ENCODE measurements at places on chromosomes 5 and 9.

- DNase-seq: no peak
Observed at GRCh38 chr5:3024126-3024525, 272.6 kb upstream of the IRX2 start.

DNA sequence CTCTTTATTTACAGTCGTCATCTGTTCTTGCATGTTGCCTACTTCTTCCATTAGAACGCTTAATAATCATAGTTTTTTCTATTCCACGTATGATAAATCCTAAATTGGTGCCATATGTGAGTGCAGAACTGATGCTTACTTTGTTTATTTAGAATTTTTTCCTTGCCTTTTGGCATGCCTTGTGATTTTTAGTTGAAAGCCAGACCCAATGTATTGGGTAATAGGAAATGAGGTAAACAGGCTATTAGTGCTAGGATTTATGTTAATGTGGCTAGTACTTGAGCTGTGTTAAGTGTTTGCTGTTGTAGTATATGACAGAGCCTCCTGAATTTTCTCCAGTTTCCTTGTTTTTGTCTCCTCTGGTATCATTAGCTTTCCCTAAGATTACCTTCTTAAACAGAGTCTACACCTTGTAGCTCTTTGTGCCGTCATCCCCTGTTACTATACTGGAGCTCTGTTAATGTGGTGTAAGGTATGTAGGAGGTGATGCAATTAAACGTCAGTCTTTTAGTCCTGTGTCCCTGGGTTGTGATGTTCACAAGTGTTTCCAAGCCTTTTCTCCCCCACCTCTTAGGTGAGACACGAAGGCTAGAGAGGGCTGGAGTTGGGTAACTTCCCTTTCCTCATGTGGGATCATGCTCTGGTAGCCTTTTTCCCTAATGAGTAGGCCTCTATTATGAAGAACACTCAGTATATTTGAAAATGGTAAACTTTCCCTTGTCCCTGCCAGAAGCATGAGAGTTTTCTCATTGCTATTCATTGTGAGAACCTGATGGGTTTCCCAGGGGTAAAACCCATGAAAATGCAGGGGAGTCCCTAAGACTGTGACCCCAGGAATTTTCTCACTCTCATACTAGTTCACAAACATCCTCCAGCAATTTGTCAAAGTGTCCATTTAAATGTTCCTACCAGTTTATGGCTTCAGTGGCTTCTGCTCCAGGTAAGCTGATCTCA lies 21.2 kb downstream of the SPATA31D3 start:
- no peak for DNase-seq

DNA sequence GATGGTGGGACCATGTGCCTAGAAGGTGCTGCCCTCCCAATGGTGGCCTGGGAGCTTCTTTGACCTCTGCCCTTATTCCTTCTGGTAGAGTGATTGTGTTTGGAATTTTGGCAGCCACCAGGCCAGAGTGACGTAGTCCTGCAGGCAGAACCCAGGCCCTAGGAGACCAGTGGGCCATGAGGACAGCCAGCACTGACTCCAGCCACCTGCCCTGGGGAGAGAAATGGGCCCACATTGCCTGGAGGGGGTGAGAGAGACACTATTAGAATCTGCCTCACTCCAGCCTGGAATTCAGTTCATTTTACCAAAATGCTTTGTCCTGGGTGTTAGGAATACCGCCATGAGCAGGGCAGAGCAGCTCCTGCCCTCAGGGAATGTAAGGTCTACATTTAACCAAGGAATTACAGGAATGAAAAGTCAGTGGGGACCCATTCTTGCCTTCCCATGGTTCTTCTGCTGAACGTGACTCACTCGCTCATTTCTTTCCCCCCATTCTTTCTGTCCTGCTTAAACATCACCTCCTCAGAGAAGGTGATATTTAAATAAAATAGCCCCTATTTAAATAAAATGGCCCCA lies 5.5 kb upstream of the COL27A1 start:
- DNase-seq: no peak

- DNase-seq: no peak
Observed at GRCh38 chr9:80383331-80383730, 811.6 kb downstream of the TLE4 start.

DNA sequence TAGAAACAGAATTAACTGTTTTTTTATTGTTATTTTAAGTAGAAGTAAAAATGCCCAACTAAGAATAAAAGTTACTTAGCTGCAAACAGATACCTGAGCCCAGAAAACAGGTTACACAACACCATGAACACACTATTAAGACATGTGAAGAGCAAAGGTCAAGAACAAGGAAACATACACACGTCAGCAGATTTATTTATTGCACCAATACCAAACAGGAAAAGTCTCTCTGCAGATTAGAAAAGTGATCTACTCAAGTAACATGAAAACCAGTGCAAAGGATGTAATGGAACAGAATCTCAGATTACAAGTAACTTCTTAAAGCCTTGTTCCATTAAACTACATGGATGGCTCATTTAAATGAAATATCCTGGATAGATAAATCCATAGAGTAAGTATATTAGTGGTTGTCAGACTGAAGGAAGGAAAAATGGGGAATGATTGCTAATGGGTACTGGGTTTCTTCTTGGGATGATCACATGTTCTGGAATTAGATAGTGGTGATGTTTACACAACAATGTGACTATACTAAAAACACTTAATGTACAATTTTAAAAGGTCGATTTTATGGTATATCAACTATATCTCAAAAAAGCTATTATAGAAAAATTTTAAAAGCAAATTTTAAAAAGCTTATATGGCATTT lies 6.1 kb downstream of the SAR1B start:
- no peak for DNase-seq

GRCh38 chr5:133387621-133388020 lies 224.7 kb downstream of the FSTL4 start:
- no peak for DNase-seq

- no peak for DNase-seq
Observed at GRCh38 chr9:120876842-120877240, at the start of gene PHF19. TSS of gene PHF19 (minus strand) at chr9:120877188. CDS start at chr9:120874741, 2,447 bp downstream.

- no peak for DNase-seq
Observed at GRCh38 chr5:57710126-57710525, 227.5 kb upstream of the ACTBL2 start.

- no peak for DNase-seq
Observed at GRCh38 chr5:5930561-5930960, 447.8 kb downstream of the MED10 start.

GRCh38 chr5:167512111-167512510 lies 779.3 kb upstream of the WWC1 start:
- DNase-seq: no peak

DNA sequence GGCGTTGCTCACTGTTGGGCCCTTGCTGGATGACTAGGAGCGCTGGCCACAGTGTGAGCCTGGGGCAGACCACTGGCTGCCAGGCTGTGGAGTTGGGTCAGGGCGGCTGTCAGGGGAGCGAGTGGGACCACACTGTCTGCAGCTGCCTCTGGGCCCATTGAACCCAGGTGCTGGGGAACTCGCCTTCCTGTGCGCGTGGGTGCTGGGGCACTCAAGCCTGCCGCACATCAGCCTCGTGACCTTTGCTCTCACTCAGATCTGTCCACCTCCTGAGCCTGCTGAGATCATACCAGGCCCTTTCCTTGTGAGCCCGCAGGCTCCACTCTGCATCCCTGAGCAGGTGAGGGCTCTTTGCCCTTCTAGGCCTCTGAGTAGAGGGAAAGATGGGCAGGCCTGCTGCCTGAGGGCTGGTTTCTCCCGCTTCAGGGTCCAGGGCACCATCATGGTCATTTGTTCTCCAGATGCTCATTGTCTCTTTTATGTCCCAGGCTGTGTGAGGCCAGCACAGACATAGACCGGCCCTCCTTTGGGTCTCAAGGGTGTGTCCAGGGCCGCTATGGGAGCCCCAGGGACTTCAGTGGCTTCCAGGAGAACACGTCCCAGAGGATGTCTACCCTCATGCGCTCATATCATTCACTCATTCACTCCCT lies 26.5 kb downstream of the WNK2 start:
- DNase-seq: no peak

DNA sequence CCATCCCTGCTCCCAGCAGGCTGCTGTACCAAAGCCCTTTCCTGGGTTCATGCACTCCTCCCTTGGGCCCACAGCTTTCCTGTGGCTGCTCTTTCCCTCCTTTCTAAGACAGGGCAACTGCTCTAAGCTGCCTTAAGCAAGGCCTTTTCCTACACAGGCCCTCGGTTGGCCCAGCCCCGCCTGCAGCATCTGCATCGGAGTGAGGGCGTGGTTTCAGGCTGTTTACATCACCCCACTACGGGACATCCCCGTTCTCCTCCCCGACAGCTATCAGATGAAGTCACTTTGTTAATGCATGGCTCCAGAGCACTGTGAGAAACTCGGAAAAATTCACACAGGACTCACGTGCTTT lies 3.4 kb downstream of the DPH7 start:
- no peak for DNase-seq

DNA sequence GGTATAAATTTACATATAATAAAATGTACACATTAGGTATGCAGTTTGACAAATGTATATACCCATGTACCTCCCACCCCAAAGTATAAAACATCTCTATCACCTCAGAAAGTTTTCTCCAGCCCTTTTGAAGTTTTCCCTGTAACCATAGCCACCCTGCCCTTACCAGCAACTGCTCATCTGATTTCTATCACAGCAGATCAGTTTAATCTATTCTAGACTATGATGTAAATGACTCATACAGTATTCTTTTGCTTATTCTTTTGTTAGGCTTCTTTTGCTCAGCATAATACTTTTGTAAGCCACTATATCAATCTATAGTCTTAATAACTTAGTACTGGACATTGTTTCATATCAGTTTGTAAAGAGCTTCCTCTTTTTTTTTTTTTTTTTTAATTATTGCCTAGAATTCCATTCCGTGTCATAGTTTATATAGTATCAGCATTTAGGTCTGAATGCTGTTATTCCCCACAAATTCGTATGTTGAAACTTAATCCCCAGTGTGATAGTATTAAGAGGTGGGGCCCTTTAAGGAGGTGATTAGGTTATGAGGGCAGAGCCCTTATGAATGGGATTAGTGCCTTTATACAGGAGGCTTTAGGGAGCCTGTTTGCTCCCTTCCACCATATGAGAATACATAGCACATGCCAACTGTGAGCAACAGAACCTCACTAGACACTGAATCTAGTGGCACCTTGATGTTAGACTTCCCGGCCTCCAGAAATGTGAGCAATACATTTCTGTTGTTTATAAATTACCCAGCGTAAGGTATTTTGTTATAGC lies 20.3 kb downstream of the MELK start:
- DNase-seq: no peak

DNA sequence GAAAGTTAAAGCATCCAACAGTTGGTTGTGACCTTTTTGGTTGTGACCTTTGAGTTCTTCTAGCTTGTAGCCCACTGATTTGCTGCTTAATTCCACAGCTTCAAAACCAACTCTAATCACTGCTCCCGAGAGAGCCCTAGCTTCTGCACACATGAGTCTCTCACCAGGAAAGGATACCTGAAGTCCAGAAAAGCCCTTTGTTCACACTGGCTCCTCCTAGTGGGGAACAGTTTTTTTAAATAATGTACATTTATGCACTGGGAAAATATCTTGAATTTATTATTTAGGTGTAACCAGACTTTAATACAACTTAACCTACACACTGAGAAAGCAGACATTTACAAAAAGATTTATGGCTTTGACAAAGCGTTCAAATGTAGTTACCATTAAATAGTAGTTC lies 120.2 kb upstream of the CCDC152 start:
- DNase-seq: no peak

DNA sequence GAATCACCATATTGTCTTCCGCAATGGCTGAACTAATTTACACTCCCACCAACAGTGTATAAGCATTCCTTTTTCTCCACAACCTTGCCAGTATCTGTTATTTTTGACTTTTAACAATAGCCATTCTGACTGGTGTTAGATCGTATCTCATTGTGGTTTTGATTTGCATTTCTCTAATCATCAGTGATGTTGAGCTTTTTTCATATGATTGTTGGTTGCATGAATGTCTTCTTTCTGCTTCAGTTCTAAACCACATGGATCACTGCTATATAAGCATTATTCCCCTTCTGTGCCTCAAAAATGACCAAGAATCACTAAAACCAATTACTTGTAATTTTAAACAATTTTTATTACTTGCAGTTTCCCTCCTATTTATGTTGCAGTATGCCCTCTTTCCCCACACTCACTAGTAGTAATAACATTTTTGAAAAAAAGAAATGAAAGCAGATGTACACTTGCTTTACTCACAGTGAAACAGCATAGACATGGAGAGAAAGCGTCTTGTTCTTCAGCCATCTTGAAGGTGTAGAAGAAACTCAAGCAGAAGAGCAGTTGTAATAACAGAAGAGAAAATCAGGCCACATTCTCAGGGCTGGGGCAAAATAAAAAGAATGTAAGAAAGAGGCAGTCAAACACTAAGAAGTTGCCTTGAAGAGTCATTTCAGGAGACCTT lies 4.5 kb upstream of the TMEM252 start:
- no peak for DNase-seq

- no peak for DNase-seq
Observed at GRCh38 chr9:130414081-130414731, 30.6 kb upstream of the ASS1 start.

DNA sequence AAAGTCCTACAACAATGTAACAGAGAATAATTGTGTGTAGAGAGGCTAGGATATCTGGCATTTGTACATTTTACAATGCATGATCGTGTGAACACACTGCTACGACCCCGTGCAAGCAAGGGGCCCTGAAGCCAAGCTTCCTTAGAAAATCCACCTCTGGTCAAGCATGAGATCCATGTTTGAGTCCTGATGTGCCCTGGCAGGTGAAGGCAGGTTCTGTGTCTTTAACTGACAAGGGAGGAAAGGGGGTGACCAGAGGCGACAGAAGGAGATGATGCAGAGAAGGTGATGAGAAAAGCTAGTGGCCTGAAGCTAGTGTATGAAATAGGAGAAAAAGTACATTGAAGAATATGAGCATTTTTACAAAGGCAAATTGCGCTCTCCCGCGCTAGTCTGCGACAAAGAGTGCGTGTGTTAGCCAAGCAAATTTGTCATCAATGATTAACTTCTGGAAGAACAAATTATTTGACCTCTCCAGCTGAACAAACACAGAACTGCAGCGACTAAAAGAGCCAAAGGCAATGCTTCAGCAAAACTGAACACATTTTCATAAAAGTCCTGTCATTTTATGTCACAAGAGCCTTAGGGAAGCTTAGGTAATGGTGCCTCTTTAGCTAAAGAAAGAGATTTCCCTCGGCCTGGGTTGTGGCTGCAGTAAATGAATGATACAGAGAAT lies 101.7 kb upstream of the DAPK1 start:
- no peak for DNase-seq

DNA sequence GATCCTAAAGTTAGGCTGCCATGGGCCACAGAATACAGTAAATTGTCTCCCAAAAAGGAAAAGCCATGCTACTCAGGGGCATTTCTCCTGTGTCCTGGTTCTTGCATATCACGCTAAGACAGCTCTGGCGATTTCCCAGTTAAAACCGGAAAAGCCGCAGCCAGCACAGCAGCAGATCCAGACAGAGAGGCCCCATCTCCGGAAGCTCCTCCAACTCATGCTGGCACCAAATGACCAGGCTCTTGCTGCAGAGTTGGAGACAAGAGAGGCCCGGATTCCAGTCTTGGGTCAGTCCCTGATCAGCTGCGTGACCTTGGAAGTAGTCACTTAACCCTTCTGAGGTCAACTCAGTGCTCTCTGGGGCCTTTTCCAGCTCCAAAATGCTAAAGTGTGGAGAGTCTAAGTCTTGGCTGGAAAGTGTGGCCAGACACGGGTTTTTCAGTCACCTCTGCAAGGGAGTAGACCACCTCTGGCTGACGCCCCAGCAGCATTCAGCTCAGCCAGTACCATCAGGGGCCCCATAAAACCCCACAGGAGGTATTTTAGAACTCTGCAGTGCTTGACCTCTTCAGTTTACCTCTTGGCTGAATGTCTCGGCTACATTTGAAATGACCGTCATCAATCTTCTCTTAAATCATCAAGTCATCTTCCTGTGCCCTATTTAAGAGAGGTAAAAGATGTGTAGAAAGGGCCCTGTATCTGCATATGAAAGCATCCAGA lies 16.2 kb downstream of the GDNF start:
- no peak for DNase-seq
